Mesenteric fat pad (tissue), 1 donor: ENCODE measurements at places on chromosomes 12 and 14. TPM values are rescaled to one million over a fixed set of nuclear protein-coding genes. Genes with fewer than 3 reads are reported as not detected.

GRCh38 chr12:91922139-91922538, 223.5 kb downstream of the BTG1 start:
- DNase-seq = no peak

Gene KRT6A
- total RNA-seq = not detected

DNA sequence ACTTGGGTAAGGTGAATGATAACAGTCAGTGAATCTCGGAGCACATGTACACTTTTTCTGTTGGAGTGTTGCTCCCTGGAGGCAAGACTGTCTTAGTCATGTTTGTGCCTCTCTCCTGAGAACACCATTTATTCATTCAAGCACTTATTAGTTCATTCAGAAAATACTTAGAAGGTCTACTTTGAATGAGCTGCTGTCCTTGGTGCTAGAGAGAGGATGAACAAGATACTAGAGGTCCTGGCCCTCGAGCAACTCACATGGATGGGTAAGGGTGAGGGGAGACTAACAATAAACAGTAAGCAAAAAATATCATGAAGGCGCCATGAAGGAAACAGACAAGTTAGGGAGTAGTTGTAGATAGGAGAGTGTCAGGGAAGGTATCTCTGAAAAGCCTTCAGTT, 17.1 kb upstream of the SAMD4A start:
- DNase-seq = no peak

DNA sequence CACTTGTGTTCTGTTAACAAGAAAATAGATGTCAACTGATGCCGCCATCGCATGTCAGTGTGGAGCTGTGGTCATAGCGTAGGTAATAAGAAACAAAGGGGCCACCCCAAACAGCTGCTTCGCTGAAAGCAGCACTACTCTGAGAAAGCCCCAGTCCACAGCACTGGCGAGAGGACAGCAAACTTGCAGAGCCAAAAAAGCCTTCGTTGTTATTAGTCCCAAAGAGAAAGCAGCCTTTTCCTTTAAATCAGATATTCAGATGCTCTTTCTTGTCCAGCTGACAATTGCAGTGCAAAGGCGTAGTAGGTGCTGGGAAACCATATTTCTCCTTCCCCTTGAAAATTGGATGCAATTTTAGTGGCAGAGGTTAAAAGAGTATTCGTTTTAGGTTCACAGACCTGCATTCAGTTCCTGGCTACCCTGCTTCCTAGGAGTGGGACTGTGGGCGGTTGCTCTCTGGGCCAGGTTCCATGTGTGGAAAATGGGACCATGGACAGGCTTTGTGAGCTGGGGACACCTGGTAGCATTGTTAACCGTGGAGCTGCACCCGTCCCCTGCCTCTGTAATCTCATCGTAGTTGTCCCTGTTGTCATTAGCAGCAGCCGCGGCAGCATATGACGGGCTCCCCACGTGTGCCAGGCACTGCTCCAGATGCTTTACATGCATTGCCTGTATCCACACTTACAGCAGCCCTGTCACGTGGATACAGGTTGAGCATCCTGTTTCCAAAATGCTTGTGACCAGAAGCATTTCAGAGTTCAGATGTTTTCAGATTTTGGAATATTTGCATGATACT, 54.2 kb downstream of the ELK3 start:
- no peak for DNase-seq

Gene AKAP3
- total RNA-seq = 0.26 TPM

DNA sequence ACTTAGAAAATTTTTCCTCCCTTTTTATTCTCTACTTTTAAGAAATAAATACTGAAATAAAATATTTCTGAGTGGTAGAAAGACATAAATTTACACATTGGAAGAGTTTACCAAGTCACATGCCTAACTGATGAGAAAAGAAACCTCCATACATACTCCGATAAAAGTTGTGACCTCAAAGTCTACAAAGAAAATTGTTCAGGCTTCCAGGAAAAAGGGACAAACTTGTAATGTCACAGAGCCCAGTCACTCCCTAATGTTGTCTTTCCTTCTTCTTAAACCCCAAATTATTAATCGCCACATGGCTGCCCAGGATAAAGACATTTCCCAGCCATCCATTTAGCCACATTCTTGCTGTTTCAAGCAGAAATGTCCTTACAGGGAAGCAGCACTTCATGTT, 455.3 kb downstream of the MDGA2 start:
- no peak for DNase-seq

GRCh38 chr12:121576851-121577391, 3.9 kb downstream of the KDM2B start:
- DNase-seq = no peak

DNA sequence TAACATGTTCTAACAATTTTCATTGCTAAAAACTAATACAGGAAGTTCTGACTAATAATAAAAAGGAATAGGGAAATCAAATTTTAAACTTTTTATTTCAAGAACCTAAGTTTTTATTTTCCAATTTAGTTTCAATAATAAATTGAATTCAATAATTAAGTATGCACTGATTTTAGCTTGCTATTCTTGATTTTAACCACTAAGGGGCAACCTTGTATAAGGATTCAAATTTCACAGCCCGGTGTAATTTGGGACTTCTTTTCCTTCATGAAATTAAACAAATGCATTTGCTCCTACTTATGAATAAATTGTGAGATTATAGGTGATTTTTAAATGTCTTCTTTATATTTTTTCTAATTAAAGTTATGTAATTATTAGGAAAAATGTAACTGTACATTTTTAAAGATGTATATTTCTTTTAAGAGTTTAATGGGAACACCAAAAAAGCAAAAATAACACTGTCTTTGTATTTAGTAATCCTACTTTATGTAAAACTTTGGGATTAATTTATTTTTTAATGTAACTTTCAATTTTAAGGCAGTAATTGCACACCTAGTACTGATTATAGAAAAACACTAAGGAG, 241.4 kb upstream of the PDZRN4 start:
- DNase-seq = no peak

DNA sequence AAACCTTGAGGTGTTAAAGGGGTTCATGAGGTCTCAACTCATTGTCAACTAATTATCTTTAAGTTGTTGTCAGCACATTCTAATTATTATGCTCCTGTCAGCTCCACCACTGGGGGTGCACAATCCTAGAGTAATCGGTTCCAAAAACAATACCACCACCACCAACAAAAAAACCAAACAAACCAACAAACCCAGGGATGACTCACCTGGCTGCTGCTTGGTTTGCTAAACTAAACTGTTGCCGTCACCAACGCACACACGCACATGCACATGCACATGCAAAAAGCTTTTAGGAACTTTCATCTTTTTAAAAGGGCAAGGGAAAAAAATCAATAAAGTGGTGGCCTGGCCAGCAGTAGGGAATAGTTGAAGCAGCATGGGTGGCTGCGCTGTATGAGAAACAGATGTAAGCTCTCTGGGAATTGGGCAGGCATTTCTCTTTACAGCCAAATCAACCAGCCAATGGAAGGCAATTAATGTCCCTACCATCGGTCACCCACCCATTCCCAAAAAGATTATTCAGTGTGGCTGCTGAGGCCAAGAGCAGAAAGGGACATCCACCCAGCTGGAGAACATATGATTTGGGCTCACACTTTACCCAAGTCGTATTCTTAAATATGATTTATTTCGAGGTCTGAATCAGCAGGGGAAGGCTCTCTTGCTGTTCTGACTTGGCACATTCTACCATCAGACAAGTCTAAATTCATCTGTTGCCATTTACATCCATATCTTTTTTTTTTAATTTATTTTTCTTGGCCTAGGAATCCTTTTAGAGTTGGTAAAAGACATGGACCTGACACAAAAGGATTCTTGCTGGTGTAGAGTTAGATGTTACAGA, 20.0 kb downstream of the TMEM30B start:
- no peak for DNase-seq

Gene CMA1
- 1.4 TPM for total RNA-seq

DNA sequence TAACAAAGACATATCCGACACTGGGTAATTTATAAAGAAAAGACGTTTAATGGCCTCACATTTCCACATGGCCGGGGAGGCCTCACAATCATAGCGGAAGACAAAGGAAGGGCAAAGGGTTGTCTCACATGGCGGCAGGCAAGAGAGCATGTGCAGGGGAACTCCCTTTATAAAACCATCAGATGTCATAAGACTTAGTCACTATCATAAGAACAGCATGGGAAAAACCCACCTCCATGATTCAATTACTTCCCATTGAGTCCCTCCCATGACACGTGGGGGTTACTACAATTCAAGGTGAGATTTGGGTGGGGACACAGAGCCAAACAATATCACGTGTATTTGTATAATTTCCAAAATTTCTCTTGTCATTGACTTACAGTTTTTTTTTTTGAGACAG, 5.5 kb upstream of the LMNTD1 start:
- no peak for DNase-seq

Gene CEBPE
- not detected for total RNA-seq

Gene AQP2
- not detected for total RNA-seq

DNA sequence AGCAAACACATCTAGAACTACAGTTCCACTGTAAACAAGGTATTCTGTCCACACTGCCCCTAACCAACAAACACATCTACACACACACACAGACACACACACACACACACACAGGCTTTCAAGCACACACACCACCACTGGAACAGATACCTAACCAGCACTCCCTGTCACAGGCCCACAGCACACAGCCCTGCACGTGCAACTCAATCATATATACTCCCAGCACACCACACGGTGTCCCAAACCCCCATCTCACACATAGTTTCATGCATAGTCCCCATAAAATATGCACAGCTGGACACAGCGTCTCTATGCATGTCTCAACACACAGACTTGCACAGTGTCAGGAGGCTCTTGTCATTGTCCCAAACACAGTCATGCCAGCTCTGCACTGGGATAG, 27.6 kb downstream of the KRT8 start:
- DNase-seq = no peak

GRCh38 chr12:49529414-49529813, 9.4 kb upstream of the KCNH3 start:
- no peak for DNase-seq

Gene KRT77
- not detected for total RNA-seq

Gene DBX2
- total RNA-seq = 0.32 TPM

DNA sequence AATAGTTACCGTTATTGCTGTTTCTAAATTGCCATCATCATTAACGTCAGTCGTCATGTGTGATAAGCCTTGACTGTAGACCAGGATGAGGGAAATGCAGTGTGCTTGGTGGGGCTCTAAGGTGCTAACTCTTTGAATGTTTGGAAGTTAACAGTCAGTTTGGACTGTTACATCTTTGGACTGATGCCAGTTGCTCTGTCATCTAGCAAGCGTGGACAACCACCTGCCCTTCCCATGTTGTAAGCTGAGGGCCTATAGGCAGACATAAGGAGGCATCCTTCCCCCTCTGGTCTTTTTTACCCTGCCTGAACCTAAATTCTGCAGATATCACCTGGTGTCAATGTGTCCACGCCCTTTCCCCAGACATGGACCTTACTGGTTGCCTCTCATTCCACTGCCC, 94.4 kb downstream of the PPP2R5C start:
- no peak for DNase-seq

DNA sequence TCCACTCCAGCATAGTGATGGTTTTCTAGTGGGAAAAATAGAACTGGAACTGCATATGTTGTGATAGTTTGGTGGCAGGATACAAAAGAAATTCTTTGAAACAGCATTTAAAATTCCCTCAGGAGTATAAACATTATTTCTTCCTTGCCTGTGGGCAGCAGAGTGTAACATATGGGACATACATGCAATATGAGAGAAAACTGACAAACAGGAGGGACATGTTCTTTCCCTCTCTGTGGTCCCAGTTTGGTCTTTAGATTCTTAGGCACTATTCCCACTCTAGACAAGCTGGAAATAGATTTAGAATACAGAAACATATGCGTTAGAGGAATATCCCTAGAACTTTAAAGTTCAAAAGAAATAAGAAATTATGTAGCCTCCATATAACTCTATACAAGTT, 68.0 kb downstream of the MGAT4C start:
- DNase-seq = no peak

Gene TMEM132C
- 73.7 TPM for total RNA-seq

Gene SMCO2
- not detected for total RNA-seq

Gene ENDOU
- 1.4 TPM for total RNA-seq

DNA sequence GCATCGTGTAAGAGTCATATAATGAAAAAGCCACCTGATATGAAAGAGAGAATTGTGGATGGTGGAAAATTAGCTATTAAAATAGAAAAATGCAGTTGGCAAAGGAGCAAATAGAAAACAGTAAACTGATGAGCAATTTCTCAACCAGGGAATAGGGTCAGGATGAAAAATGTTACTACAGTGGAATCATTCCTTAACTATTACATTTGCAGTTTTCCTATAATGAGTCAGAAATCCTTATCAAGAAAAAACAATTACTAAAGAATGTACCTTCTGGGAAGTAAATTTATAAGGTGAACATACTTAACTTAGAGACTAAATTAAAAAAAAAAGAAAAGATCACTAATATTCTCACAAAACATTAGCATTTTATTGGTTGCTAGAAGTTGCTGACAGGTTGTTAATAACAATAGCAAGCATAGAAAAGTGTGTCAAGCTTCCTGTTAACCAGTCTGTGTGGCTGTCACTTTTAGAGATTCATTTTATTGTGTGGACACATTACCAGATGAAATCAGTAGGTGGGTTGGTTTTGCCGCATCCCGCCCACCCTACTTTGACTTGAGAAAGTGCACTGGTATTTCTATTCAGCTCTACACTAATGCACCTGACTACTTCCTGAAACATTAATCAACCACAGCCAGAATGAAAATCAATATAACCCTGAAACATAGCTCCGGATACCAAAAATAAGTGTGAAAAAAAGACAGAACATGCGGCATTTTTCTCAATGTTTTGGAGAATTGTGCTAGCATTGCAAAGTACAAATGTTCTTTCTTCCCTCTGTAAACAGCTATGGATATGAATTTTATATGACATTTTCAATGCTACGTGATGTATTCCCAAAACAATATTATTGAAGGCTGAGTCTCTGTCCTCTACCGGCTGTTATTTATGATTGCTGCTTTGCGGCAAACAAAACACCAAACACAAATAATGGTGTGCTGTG, 576.7 kb downstream of the SLC16A7 start:
- DNase-seq = no peak

GRCh38 chr14:65304239-65304638, 108.3 kb upstream of the FUT8 start:
- no peak for DNase-seq

DNA sequence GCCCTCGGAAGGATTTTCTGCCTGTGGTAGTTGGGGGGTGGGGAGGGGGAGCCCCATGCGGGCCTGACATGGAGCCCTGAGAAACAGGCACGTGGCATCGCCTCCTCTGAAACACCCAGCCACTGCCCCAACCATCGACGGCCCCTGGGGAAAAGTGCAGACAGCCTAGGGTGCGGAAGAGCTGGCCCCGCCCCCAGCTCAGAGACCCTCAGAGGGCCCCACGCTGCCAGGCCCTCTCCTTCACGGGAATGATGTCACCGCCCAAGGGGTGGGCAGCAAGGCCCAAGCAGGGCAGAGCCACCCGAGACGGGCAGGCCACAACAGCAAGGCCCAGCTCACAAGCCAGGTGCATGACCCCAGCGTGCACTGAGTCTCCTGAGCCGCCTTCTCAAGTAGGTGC, 26.2 kb downstream of the BEGAIN start:
- DNase-seq = no peak

Gene GLIPR1L2
- 1.1 TPM for total RNA-seq

GRCh38 chr14:73887318-73887616, 608 bp downstream of the ZNF410 start:
- no peak for DNase-seq

- DNase-seq = no peak
Observed at GRCh38 chr14:100989924-100990323, 86.4 kb upstream of the RTL1 start.

- no peak for DNase-seq
Observed at GRCh38 chr12:64968989-64969819, 144.8 kb downstream of the TBC1D30 start.

GRCh38 chr14:76939015-76939742, 89.3 kb downstream of the IRF2BPL start:
- DNase-seq = no peak
